ENCODE measurements at places on chromosomes 11 and 22. TPM values are rescaled to one million over a fixed set of nuclear protein-coding genes. Genes with fewer than 3 reads are reported as not detected.

GRCh38 chr11:18768472-18768901, 23.1 kb downstream of the PTPN5 start:
- DNase-seq, result no peak

The FAM83F gene
- 11.4 TPM for total RNA-seq

The CRYBB3 gene
- not detected for total RNA-seq

The SCUBE2 gene
- total RNA-seq, result 8.8 TPM

The PKNOX2 gene
- 17.3 TPM for total RNA-seq

The SEC14L3 gene
- total RNA-seq, result not detected

All from sciatic nerve (tissue), 2 donors.